Adrenal gland (tissue), 19 donors: ENCODE measurements at places on chromosomes 16 and 17.

DNA sequence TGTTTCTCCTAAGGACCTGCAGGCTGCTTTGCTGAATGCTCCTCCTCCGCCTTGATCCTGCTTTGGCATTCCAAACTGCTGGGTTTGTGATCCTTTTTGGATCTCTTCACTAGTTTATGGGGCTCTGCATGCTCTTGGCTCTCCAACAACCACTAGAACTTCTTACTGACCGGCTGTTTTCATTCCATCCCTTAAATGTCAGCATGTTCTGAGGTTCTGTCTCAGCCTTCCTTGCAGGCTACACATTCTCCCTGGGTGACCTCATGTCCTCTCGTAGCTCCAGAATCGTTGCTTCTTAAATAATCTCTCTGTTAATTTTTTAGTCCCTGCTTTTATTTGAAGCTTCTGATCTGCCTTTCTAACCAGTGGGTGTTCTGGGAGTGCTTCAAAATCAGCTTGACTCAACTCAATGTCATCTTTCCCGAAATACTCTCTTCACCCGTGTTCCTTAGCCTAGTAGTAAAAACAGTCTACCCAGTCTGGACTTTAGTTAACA, 119.0 kb upstream of the HS3ST2 start:
- DNase-seq: no peak

DNA sequence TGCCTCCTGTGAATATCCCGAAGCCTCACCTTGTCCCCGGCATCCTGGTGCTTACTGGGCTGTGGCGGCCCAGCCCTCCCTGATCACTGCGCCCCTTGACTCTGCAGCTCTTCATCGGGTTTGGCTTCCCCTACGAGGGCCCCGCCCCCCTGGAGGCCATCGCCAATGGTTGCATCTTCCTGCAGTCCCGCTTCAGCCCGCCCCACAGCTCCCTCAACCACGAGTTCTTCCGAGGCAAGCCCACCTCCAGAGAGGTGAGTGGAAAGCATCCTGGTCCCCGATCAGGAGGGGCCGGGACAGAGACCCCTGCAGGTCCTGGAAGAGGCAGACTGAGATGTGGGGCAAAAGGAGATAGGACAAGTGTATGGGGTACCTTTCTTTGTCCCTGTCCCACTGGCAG, 72.1 kb downstream of the MGAT5B start:
- no peak for DNase-seq

DNA sequence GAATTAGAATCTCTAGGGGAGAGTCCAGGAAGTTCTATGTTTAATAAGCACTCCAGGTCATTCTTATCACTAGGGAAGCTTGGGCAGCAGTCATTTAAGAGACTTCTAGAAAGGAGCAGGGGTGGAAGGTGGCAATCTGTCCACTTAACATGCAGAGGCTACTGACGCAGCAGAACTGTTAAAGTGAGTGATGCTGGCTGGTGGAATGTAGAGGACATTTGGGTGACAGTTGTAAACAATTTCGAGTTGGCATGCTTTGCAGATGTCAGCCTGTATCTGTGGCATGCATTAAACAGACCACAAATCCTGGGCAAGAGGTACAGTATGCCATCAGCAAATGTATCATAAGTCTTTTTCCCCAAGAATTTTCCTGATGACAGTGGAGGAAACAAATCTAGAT, 40.5 kb upstream of the HS3ST3A1 start:
- DNase-seq: no peak

DNA sequence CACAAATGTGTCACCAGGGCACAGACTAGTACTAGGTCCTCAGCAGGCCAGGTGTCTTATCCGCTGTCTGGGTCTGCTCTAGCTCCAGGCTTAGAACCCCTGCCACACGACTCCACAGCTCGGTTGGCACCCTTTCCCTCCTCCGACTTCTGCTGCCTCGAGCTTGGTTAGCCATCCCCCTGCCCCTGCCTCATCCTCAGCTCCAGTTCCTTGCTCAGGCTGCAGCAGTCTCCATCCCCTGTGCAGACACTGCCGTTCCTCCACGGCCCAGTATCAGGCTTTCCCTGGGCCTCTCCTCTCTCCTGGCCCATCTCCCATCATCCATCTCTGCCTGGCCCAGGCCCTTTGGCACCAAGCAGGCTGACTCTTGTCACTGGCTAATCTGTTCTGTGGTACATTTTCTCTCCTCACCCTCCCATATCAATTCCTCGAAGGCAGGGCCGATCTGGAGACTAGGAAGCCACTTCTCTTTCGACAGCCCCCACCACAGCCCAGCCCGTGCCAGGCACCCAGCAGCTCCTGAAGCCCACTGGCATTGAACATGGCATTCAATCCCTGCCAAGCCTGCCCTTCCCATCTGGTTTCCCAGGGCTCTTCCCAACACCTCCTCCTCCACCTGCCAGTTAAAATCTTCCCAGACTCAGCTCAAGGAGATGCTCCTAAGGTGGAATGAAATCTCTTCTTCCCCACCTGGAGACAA, 1.4 kb upstream of the GRN start:
- DNase-seq: no peak

DNA sequence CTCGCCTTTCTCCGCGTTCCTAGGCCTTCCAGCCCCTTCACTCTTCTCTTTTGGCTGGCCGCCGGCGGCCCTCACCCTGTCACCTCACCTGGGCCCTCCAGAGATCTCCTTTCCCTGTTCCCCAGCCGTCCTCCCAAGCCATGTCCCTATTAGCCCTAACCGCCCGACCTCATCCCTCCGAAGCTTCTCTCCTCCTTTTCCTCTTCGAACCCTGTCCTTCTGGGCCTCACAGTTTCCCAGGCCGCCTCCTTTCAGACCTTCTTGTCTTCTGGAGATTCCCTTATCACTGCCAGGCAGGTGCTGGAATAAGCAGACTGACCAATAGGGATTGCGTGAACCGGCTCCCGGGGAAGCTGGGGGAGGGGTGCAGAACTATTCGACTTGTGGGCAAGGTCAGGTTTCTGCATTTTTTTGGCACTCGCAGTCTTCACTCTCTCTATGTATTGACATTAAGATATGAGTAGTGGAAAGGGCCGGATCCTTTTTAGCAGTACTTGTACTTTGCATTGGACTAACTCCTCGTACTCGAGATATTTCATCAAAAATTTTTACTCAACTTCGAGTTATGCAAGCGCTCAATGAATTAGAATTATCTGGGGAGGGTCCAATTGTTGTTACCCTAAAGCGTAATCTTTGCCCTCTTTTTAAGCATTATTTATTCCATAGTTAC, 690 bp downstream of the RHOT1 start:
- DNase-seq: peak; percentile 90

DNA sequence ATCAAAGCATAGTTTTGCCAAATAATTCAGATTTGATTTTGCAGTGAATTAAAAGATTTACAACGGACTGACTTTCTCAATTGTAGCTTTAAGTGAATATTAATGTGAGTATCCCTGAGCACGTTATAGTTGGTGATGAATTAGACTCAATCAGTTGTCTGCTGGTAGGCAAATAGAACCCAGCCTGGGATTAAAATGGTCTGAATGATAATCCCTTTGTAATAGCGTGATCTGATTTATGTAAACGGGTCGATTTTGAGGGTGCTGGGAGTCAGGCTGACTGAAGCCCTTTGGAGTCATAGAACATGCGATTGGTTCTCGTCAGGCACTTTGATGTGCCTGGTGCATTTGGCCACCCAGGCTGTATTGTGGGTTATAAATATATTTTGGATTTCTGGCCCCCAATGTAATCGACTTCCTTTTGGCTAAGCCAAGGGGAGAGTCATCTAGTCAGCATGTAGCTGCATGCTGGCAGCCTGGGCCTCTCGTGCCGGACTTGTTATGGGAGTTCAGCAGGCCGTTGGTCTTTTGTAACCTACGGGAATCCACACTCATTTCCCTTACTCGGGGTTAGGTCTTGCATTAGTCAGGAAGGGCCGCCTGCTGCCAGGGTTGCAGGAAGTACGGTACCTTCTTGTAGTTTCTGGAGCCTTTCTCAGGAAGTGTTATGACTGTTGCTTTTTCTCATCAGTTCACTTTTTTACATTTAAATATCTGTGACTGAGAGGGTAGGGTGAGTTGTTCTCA, 5.4 kb downstream of the PGS1 start:
- DNase-seq: peak; percentile 86

GRCh38 chr16:66274335-66275110, 92.0 kb upstream of the CDH5 start:
- no peak for DNase-seq

DNA sequence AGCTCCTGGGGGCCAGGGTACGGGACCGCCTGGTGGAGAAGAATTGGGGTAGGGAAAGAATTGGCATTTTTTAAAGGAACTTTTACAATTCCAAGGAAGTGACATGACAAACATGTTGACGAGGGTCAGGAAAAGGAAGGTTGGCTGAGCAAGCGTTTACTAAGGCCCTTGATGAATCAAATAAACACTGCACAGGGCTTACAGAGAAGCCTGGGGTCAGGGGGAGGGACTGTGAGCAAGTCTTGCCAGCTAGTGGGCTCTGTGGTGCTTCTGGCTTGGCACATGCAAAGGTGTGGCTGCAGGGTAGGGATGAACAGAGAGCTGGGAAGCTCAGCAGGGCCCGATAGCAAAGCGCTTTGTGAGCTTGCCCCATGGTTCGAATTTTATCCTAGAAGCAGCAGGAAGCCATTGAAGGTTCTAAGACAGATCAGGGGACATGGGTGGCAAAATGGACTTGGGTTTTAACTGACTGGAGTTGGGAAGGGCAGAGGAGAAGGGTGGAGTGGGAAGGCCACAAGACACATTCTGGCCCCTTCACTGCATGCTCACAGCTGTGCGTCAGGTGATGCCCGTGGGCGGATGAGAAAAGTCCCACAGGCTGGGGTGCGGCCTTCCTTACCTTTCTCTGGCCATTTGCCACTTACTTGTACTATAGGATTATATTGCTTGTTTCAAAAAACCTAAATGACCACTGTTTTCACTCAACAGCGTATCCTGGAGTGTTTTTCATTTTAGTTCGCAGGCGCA, 117.8 kb downstream of the SOCS1 start:
- no peak for DNase-seq

DNA sequence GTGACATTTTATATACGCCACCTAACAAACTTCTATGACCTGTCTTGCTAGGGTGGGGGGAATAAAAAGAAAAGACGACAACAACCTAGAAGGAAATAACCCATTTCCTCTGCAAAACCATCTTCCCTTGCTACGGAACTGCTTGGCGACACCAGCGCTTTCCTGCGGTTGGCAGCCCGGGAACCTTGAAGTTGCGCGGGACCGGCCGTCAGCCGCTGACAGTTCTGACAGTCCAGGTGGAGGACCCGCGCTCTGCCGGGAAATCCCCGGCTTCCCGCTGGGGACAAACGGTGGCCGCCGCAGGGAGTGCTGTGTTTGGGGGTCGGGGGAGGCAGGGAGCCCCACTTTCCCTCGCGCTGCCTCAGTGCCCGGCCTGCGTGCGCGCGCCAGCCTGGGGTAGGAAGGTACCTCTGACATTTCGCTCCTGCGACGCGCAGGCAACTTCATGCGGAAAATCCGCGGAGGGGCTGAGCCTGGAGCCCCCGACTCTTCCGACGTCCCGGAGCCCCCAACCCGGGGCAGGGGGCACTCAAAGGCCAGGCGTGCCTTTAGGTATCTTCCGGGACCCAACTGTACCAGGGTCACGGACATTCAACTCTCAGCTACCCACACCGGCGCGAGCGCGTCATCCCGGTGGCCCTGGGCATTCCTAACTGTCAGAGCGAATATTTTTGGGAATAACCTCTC, 516 bp downstream of the SLC16A6 start:
- no peak for DNase-seq

DNA sequence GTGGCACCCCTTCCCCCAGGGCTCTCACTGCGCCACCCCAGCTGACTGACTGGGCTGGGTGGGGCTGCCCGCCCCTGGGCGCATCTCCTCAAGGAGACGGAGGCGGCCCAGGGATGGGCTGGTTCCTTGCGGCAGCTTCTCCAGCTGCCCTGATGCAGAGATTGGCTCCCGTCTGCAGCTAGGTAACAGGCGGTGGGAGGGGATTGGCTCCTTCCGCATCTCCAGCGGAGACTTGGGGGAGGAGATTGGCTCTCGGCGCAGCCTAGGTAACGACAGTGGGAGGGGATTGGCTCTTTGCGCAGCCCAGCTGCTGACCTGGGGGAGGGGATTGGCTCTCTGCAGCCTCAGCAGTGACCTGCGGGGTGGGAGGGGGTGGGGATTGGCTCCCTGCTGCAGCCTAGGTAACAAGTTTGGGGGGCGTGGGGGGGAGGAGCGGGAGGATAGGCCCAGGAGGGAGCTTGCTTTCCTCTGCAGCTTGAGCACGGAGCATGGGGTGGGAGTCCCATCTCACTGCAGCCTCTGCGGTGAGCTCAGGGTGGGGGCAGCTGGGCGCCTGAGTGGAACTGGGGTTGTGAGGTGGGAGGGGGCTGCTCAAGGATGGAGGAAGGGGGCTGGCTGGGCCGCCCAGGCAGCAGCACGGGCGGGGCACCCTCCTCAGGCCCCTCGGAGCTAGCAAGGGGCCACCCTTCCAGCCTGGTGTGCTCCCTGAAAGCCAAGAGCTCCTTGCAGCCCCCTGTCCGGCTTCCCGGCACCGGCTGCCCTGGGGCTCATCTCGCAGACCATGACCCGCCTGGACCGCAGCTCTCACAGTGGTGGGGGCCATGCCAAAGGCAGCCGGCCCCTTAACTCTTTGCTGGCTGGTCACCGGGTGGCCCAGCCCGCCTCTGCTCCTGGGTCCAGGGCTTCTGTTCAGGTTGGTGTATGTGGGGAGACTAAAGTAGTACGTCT, 6.4 kb downstream of the NFE2L1 start:
- DNase-seq: peak; percentile 95

- DNase-seq: no peak
Observed at GRCh38 chr17:44501866-44502375, 1.3 kb downstream of the GPATCH8 start.

GRCh38 chr16:4401094-4401501, 15.3 kb downstream of the CORO7 start:
- no peak for DNase-seq

DNA sequence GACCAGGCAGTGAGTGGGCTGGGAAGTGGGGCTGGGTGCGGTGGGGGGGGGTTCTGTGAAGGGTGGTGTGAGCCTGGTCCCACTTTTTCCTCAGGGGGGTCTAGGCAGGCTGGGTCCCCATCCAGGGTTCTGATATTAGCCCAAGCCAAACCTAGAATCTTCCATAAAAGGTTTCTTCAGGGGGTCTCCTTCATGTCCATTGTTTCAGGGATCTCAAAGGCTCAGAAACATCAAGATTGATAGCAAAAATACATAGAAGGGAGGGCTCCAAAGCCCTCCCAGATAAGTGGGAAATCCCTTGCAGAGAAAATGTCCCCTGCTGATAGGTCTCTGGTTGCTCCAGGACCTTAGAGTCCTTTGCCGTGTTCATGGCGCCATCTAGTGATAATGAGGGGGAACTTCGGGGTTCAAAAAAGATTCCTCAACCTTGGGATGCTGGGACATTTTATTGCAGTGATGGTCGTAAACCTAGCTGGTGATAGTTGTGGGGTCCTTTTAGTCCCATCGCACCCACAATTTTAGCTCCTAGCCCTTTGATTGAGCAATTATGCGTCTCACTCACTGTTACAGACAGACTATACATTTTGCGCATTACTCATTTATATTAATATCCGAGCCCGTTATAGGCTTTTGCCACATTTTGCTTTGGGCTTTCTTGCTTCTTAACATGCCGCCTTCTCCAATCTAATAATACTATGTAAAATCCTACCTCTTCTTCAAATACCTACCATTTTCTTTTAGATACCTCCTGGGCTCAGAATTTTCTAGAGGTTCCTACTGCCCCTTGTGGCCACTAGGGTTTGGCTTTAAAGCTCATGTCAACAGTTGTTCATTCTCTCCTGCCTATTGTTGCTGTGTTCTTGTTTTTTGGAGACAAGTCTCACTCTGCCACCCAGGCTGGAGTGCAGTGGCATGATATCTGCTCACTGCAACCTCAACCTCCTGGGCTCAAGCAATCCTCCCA, 35.1 kb downstream of the IGF2BP1 start:
- peak; percentile 66 for DNase-seq

- no peak for DNase-seq
Observed at GRCh38 chr17:8121681-8122421, 2.1 kb downstream of the HES7 start.

- no peak for DNase-seq
Observed at GRCh38 chr17:37737081-37737480, 7.8 kb downstream of the HNF1B start.
